ENCODE measurements at places on chromosomes 4 and X. TPM values are rescaled to one million over a fixed set of nuclear protein-coding genes. Genes with fewer than 3 reads are reported as not detected.
A peak's percentile ranks its signal among the peaks of the same experiment; 100 is the strongest.

DNA sequence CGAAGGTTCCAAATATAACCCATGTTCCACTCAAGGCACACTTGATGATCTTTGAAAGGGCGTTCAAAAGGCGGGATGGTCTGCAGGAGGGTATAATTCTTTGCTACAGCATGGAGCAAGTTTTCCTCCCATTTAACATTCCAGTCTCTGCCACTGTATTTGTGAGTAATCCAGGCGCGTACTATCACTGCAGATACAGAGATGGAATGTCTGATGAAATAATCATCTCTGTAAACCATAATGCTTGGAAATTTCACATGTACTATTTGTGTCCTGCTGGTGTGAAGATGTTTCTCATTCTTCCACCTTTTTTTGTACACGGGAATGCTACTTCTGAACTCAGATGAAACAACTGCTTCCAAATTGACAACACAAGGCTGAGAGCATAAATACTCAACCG is 15.5 kb downstream of the SEL1L3 start:
- no peak for DNase-seq
- H3K4me1 ChIP-seq, result no peaks in the 10 kb centered on the region
- H3K4me3 ChIP-seq, result no peak overlapping the region
- peaks cover 4% of the 10 kb centered on the region for H3K36me3 ChIP-seq

DNA sequence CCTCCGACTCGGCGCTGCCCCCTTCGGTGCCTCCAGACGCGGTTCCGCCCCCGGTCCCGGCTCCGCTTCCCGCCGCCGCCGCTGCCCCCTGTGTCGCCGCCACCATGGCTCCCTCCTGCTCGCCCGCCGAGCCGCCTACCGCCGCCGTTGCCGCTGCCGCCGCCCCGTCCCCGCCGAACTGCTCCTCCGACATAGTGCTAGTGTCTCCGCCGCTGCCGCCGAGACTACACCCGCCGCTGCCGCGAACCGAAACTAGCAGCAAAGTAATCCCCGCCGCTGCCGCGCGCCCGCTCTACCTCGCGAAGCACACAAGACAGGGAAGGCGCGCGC is 340 bp downstream of the HNRNPD start:
- no peak for DNase-seq
- H3K36me3 ChIP-seq, result peaks cover 39% of the 10 kb centered on the region
- peak overlapping the region; percentile 98 for H3K4me3 ChIP-seq
- peak overlapping the region; percentile 100 for H3K27ac ChIP-seq
- peaks cover 51% of the 10 kb centered on the region for H3K4me1 ChIP-seq

- H3K27ac ChIP-seq, result peak overlapping the region; percentile 64
- H3K27me3 ChIP-seq, result no peaks in the 10 kb centered on the region
- no peak for DNase-seq
- peak overlapping the region; percentile 93 for H3K4me3 ChIP-seq
- H3K36me3 ChIP-seq, result peaks cover 2% of the 10 kb centered on the region
- peaks cover 27% of the 10 kb centered on the region for H3K4me1 ChIP-seq
Measured at GRCh38 chrX:23742174-23742696, 841 bp downstream of the ACOT9 start.

DNA sequence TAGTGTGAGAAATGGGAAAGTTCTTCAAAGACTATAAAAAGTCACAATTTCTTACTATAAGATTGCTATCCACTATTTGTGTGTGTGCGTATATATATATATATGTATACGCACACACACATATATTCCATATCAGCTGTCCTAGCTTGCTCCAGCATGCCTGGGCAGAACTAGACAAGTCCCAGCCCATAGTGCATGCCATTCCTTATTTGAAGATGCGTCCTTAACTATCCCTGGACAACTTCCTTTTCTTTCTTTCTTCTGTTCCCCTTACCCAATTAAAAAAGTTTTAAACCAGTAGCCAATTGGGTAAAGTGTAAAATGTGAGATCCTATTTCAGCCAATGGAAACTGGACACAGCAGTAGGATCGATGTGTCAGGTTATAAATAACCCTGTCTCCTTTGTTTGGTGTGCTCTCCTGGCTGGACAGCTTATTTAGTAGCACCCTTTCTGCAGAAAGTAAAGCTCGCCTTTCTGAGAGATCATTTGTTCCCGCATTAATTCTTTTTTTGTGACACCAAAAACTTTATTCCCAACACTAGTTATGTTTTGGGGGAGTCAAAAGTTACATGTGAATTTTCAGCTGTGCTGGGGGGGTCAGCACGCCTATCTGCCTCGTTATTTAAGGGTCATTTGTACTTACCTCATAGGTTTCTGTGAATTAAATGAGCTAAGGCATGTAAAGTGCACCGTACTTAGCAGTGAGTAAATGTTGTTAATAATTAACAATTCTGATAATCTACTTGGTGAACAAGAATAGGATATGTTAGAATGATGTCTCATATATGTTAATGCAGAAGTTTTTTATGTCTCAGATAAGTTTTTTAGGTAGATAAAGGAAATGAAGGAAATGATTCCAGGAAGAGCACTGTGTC is 40.9 kb downstream of the KDM6A start:
- no peak overlapping the region for H3K4me3 ChIP-seq
- peaks cover 9% of the 10 kb centered on the region for H3K36me3 ChIP-seq
- no peak overlapping the region for H3K27ac ChIP-seq
- no peaks in the 10 kb centered on the region for H3K27me3 ChIP-seq
- peaks cover 3% of the 10 kb centered on the region for H3K4me1 ChIP-seq

GRCh38 chrX:58025979-58026378 is 115.7 kb upstream of the ZXDA start:
- H3K27ac ChIP-seq, result no peak overlapping the region
- H3K4me1 ChIP-seq, result no peaks in the 10 kb centered on the region
- no peaks in the 10 kb centered on the region for H3K27me3 ChIP-seq
- DNase-seq, result no peak
- no peak overlapping the region for H3K4me3 ChIP-seq

GRCh38 chr4:168498251-168498650 is 1.4 kb downstream of the PALLD start:
- no peak for DNase-seq
- H3K36me3 ChIP-seq, result no peaks in the 10 kb centered on the region
- no peak overlapping the region for H3K4me3 ChIP-seq
- no peaks in the 10 kb centered on the region for H3K27me3 ChIP-seq
- H3K4me1 ChIP-seq, result peaks cover 37% of the 10 kb centered on the region

DNA sequence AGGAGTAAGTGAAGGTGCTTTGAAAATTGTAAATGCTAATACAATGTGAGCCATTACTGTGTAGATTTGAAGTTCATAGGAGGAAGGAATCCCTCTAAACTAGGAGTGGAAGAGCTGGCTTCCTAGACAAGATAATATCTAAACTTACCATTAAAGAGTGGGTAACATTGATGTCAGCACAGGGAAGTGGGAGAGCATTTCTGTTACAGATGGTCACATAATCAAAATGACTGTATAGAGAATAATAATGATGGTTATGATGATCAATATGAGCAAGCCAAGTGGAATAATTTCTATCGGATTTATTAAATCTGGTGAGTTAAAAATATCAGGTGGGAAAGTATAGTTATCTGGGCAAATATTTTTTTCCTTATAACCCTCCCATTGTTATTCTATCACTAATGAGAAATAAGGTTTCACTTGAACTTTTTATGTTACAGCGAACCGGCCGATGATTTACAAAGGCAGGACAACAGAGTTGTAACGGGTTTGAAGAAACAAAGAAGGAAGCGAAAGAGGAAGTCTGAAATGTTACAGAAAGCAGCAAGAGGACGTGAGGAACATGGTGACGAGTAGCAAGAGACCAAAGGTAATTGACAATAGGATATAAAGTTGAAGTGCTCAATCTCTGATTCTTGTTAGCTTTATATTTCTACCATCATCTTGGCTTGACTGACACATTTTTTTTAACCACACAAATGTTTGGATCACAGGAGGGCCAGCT is 43.5 kb downstream of the FMR1NB start:
- no peaks in the 10 kb centered on the region for H3K27me3 ChIP-seq
- no peak for DNase-seq
- H3K36me3 ChIP-seq, result peaks cover 2% of the 10 kb centered on the region
- H3K4me3 ChIP-seq, result no peak overlapping the region
- H3K4me1 ChIP-seq, result no peaks in the 10 kb centered on the region
- H3K27ac ChIP-seq, result no peak overlapping the region

Gene FRMD7
- 0.21 TPM for total RNA-seq

- peaks cover 4% of the 10 kb centered on the region for H3K27me3 ChIP-seq
- peaks cover 27% of the 10 kb centered on the region for H3K4me1 ChIP-seq
- no peaks in the 10 kb centered on the region for H3K36me3 ChIP-seq
- no peak overlapping the region for H3K4me3 ChIP-seq
- H3K27ac ChIP-seq, result no peak overlapping the region
- no peak for DNase-seq
Measured at GRCh38 chr4:140372751-140373327, 607 bp upstream of the SCOC start.

GRCh38 chr4:80204433-80205011 is 7.2 kb downstream of the PRDM8 start:
- H3K4me1 ChIP-seq, result peaks cover 24% of the 10 kb centered on the region

DNA sequence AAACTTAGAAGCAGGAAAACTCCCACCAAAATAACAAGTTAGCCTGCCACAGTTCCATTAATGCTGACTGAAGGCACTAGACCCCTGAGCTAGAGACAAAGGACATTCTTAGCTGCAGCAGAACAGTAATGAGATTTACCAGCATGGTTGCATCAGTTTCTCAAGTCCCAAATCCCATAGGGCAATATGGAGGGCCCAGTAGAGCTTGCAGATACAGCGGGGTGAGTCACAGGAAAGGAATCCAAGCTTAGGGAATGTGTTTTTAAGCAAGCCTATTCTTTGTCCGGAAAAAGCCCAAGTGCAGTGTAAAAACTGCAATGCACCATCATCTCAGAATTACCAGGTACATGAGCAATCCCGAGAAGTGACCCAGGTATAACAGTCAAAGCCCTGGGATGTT is 51.3 kb upstream of the EXOC1L start:
- H3K36me3 ChIP-seq, result no peaks in the 10 kb centered on the region
- no peaks in the 10 kb centered on the region for H3K27me3 ChIP-seq
- H3K4me3 ChIP-seq, result no peak overlapping the region

GRCh38 chr4:115711575-115711974 is 598.2 kb upstream of the NDST4 start:
- H3K27ac ChIP-seq, result no peak overlapping the region
- no peak overlapping the region for H3K4me3 ChIP-seq
- no peaks in the 10 kb centered on the region for H3K36me3 ChIP-seq
- no peak for DNase-seq
- H3K27me3 ChIP-seq, result no peaks in the 10 kb centered on the region

DNA sequence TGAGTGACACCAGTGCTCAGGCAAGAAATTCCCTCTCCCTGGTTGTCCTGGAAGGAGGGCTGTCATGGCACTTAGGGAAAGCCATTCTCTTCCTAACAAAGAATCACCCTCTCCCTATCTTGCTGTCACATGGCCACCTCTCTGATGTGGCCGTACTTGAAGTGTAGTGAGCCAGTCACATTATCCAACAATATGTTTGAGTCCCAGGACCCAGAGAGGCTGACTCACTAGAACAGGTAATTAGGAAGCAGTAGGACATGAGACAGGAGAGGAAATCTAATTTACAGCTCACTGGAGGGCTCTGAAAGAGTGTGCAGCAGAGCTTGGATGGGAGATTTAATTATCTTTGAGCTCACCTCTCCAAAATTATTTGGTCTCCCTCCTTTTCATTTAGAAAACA is 299.1 kb downstream of the ARHGAP24 start:
- H3K4me1 ChIP-seq, result no peaks in the 10 kb centered on the region
- H3K36me3 ChIP-seq, result no peaks in the 10 kb centered on the region
- no peak overlapping the region for H3K27ac ChIP-seq
- no peak overlapping the region for H3K4me3 ChIP-seq
- no peaks in the 10 kb centered on the region for H3K27me3 ChIP-seq

- peak overlapping the region; percentile 82 for H3K4me3 ChIP-seq
- H3K4me1 ChIP-seq, result peaks cover 18% of the 10 kb centered on the region
- no peaks in the 10 kb centered on the region for H3K36me3 ChIP-seq
- no peak overlapping the region for H3K27ac ChIP-seq
Measured at GRCh38 chr4:183721207-183722081, 62.4 kb downstream of the TRAPPC11 start.

DNA sequence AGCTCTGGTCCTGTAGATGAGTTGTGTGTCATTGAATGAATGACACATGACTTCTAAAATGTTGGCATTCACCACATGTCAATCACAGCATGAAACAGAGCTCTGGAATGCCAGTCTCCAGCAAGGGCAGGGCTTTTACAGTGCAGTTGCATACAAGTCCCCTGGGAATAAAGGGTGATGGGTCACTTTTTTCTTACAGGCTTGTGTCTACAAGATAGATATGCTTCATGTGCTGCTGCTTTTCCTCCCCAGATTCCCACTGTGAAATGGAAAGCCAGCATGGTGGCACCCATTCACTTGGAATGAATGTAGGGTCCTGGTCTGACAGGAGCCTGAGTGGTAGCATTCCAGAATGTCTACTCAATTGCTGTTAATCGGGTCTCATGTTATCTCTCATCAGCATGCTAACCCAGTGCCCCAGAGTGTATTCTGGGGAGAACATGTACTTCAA is 159.1 kb upstream of the KIT start:
- H3K4me3 ChIP-seq, result no peak overlapping the region
- H3K36me3 ChIP-seq, result no peaks in the 10 kb centered on the region
- H3K27me3 ChIP-seq, result peaks cover 3% of the 10 kb centered on the region
- no peak for DNase-seq
- H3K4me1 ChIP-seq, result peaks cover 13% of the 10 kb centered on the region
- no peak overlapping the region for H3K27ac ChIP-seq

GRCh38 chr4:121072224-121073003 is at the start of gene NDNF:
NDNF (minus strand) TSS chr4:121072535; CDS start chr4:121045837, 26,698 bp downstream.
- DNase-seq, result peak; percentile 49
- no peaks in the 10 kb centered on the region for H3K36me3 ChIP-seq
- H3K27ac ChIP-seq, result peak within 1 kb of the TSS; percentile 96
- peaks cover 78% of the 10 kb centered on the region for H3K27me3 ChIP-seq
- H3K4me3 ChIP-seq, result peak within 1 kb of the TSS; percentile 97
- H3K4me1 ChIP-seq, result peaks cover 34% of the 10 kb centered on the region

DNA sequence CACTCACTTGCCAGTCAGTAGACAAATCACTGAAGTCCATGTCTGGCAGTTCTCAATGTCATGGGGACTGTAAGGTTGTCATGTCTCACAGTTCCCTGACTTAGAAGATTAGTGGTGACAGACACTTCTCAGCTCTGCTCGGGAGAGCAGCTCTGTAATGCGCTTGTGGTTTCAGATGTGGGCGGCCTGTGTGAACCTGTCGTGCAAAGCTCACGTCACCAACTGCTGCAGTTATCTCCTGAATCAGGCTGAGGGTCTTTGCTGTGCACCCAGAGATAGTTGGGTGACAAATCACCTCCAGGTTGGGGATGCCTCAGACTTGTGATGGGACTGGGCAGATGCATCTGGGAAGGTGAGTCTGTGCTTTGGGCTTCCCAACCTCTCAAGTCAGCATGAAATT is at the start of gene IL9R:
IL9R (plus strand) TSS at position 261 of the 400 bp plus-strand sequence; CDS start at position 325, 64 bp downstream.
- no peaks in the 10 kb centered on the region for H3K36me3 ChIP-seq
- no peaks in the 10 kb centered on the region for H3K4me1 ChIP-seq
- no peak for DNase-seq
- no peaks in the 10 kb centered on the region for H3K27me3 ChIP-seq

DNA sequence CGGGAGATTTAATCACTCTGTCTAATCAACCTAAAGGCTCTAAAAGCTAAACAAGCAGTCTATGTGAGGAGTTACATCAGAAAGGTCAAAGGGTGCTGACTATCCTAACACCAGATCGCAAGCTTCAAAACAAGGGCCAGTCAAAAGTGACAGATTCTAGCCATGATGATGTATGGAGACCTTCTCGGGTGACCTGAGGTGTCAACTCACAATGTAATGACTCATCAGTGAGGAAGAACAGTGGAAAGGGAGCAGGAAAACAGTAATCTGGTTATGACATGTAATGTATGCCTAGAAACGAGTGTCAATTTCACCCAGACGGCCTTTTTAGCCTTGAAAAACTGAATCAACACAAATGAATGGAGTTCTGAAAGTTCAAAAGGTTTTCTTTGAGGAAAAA is 375.3 kb downstream of the IDS start:
- no peak overlapping the region for H3K27ac ChIP-seq
- H3K27me3 ChIP-seq, result no peaks in the 10 kb centered on the region
- peak overlapping the region; percentile 14 for H3K4me3 ChIP-seq
- H3K4me1 ChIP-seq, result peaks cover 18% of the 10 kb centered on the region

Gene GPR143
- total RNA-seq, result 2.4 TPM
